ENCODE measurements at places on chromosomes 3 and 15.
A peak's percentile ranks its signal among the peaks of the same experiment; 100 is the strongest.

GRCh38 chr15:75067123-75067830 lies 43.9 kb downstream of the PPCDC start:
- DNase-seq = no peak

GRCh38 chr15:73944161-73945129 lies 18.2 kb downstream of the LOXL1 start:
- DNase-seq = peak; percentile 72

DNA sequence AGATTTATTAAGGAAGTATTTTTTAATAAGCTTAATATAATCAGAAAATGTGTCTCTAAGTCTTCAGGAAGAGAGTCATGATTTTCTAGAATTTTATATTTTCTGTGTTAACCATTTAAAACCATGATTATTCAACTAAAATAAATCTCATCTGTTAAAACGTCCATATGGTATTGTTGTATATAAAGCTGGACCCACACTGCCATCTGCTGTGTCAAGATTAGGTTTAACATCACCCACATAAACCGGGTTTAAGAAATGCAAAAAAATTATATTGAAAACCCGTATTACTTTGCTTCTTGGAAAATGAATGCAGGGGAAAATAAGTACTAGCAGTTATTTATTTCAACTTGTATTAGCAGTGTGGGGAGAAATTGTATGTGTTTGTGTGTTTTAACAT lies 9.5 kb upstream of the CCDC66 start:
- peak; percentile 11 for DNase-seq

GRCh38 chr15:82110144-82110543 lies 64.3 kb upstream of the MEX3B start:
- no peak for DNase-seq

GRCh38 chr3:67937498-67938118 lies 283.2 kb upstream of the SUCLG2 start:
- DNase-seq = no peak

DNA sequence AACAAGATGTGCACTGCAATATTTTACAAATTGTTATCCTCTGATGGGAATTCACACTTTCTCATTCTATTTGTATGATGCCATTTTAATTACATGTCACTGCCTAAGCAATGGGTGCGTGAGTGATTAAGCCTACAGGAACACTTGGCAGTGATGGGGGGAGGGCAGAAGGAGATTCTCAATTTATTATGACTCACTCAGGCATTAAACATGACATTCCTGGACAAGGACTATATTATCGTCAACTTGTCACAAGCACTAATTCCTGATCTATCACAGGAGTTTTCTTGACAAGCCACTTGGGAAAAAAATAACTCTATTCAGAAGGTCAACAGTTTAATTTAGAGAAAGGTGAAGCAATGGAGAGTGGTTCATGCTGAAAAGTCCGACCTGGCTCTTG lies 556.8 kb downstream of the NSUN3 start:
- DNase-seq = no peak

- DNase-seq = peak; percentile 65
Observed at GRCh38 chr3:111695636-111696117, 100.5 kb upstream of the ZBED2 start.

GRCh38 chr15:29135702-29136646 lies 133.6 kb downstream of the NSMCE3 start:
- no peak for DNase-seq

GRCh38 chr3:153892126-153892525 lies 229.1 kb upstream of the ARHGEF26 start:
- DNase-seq = peak; percentile 17

DNA sequence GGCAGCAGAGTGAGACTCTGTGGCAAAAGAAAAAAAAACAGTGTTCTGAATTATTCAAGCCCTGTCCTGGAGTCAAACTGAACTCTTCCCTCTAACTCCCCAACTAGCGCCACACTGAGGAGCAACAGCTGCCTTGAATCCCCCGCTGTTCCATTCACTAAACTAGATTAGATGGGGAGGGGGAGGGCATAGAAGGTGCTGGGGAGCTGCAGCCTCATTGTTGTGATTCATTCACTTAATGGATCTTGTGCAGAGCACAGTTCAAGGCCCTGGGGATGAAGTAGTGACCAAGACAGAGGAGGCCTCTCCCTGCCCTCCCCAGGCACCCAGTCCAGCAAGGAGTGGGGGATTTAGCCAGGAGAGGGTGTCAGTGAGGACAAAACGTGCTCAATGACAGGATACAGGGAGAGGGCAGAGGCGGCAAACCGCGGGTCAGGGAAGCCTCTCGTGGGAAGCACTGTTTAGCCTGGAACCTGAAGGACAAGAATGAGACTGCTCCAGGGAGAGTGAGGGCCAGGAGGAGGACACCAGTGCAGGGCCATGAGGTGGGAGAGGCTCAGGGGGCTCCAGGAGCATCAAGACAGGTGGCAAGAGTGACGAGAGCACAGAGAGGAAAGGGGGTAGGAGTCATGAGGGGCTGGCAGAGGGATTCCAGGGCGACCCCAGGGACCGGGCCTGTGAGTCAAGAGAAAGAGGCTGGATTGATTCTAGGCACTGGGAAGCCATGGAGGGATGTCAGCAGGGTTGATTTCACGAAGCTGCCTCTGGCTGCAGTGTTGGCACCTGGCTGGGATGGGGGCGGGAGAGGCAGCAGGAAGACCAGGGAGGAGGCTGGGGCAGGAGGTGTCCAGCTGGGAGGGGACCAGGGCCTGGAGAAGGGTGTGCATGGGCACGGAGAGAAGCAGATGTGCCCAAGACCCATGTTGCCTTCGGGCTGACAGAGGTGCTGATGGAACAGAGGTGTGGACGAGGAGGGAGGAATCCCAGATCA lies 31.4 kb downstream of the ALS2CL start:
- DNase-seq = no peak

DNA sequence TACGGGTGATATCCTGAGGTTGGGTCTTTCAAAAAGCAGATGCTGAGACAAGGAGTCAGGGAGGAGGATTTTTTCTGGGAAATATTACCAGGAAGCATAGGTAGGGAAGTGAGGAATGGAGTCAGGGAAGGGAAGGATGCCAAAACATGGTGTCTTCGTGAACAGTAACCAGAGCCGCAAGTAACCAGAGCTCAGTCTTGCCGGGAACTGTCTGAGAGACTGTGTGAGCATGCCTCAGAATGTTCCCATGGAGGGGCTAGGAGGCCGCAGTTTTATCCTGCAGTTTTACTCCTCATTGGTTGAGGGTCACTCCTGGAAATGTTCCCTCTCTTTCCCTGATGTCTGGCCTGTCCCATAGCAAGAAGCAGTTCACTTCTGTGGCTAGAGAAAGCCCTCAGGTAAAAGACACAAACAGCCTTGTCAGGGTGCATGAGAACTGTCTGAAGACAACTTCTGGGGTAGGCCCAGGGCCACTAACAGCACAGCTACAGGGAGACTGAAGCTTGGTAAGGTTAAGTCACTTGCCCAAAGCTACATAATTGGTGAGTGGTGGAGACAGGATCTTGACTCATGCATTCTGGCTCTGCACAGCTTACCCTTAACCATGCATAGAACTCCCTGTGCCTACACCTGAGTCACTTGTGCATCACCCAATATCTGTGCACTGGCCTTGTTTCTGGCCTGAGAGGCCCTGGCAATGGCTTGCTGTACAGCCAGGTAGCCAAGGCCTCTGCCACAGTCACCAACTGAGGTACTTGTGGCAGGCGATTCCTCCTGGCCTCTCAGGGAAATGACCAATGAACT lies 76.3 kb upstream of the FRMD4B start:
- no peak for DNase-seq

DNA sequence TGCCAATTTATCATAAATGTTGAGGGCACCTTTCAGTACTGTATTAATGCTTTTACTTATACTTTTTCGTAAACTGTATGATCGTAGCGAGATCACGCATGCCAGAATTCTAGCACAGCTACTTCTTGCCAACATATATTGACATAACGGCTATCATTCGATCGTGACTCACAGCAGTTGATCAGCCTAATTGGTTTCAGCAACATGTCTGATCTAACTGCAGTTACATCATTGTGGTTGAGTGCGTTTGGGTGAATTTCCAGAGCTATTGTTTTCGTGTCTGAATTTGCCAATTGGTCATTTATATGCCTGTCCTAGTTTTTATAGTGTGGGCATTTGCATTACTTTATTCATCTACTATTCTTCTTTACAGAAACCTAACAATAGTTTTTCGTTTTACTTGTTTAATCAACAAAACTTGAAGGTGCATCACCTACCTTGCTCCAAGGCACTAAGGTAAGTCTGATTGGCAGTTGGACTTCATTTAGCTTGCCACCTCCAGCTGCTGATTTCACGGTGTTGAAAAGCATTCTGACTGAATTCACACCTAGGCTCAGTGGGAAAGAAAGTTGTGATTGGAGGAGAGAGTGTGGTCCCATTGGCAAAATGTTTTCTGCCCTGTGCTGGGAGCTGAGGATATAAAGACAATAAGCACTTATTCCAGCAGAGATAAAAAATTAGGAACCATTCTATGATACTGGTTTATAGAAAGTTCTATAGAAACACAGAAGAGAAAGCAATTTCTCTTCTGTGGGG lies 120.9 kb upstream of the RGMA start:
- DNase-seq = no peak

GRCh38 chr15:67110958-67111864 lies 45.8 kb downstream of the SMAD3 start:
- DNase-seq = no peak

GRCh38 chr3:50390508-50391224 lies 31.3 kb upstream of the TMEM115 start:
- peak; percentile 77 for DNase-seq

- no peak for DNase-seq
Observed at GRCh38 chr3:186185194-186185787, 76.4 kb upstream of the ETV5 start.

DNA sequence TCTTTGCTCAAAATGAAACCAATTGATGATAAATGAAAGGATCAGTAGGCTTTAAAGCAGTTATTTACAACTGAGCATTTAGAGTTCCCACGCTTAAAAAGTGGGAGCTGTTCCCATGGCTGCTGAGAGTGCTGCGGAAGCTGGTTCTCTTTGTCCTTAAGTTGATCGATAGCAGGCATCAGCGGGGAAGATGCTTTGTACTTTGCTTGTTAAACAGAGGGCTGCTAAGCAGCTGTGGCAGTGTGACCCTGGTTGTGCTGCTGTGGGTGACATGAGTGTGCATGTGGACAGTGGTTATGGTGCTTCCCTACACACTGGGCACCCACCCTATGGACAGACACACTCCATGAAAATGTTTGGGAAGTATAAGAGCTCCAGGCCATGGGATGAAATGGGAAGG lies 96.3 kb downstream of the PTPRG start:
- no peak for DNase-seq

- no peak for DNase-seq
Observed at GRCh38 chr3:52444860-52445793, at the start of gene SEMA3G. TSS of gene SEMA3G (minus strand) at chr3:52445103. CDS start at chr3:52445027, 76 bp downstream.

- no peak for DNase-seq
Observed at GRCh38 chr15:27776501-27776900, 322.6 kb downstream of the OCA2 start.

- DNase-seq = no peak
Observed at GRCh38 chr3:105848821-105849220, 20.0 kb downstream of the CBLB start.

DNA sequence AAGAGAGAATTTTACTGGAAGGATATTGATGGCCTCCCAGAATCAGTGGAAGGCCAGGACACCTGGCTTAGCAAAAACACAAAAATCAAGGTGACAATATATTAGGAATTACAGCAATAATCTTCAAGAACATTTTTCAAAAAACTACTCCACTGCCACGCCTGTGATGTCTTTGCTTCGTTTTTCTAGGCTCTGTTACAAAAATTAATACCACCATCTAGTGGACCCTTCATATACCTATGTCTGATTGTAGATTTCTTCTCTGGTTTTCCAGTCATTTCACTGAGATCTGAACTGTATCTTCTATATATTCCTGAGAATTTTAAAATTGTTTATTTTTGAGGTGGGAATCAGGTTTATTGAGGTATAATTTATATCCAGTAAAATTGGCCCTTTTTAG lies 5.6 kb upstream of the SLC33A1 start:
- DNase-seq = peak; percentile 52

GRCh38 chr3:157042226-157042625 lies 117.7 kb downstream of the CCNL1 start:
- no peak for DNase-seq

GRCh38 chr3:178238179-178238578 lies 298.1 kb upstream of the KCNMB2 start:
- no peak for DNase-seq

DNA sequence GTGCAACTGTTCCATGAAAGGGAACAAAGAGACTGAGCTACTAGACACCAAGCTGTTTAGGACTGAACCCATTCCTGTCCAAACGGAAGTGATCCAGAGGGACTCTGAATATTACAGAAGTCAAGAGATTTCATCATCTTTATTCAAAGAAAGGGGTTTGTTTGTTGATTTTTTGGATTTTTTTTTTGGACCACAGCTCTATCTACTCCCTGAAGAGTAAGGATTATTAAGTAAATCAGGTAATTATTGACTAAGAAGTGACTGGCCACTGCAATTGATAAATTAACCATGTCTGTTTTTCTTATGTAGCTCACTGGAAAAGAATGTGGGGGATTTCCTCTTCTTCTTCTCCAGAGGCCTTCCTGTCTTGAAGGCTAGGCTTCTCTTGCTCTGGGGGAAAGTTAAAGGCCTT lies 146.6 kb upstream of the TPM1 start:
- peak; percentile 79 for DNase-seq

- DNase-seq = no peak
Observed at GRCh38 chr15:36429707-36430106, 149.7 kb upstream of the CDIN1 start.

GRCh38 chr3:11933529-11933928 lies 70.7 kb upstream of the SYN2 start:
- no peak for DNase-seq

GRCh38 chr15:49848282-49848724 lies 227.5 kb downstream of the DTWD1 start:
- peak; percentile 43 for DNase-seq

DNA sequence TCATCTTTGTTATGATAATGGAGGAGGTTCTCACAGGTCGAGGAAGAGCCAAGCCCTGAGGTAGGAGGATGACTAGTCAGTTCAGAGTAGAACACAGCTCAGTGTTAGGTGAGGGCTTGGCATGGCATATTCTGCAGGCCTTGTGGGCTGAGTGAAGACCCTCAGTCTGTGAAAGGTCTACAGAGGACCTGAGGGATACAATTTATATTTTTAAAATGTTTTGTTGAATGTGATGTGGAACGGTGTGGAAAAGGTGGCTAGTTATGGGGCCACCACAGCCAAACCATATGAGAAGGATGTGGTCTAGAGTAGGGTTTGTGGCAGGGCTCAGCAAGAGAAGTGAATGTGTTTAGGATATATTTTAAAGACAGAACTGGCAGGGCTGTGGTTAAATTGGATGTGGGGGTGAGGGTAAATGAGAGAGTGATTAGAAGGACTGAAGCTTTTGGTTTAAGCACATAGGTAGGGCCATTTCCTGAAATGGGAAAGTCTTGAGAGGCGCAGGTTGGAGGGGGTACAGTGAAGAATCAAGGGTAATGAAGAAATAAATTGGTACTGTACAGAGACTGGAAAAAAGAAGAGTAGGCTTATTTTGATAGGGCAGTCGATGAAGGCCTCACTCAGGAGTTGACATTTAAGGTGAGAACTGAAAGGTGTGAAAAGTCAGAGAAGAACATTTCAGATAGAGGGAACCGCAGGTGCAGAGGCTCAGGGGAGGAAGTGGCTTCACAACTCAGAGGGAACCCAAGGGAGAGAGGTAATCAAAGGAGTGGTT lies 60.5 kb downstream of the SPTSSB start:
- DNase-seq = no peak

GRCh38 chr15:64122936-64123351 lies 27.2 kb downstream of the SNX1 start:
- DNase-seq = no peak
